ENCODE measurements at places on chromosomes 2 and 18.

- DNase-seq, result no peak
Observed at GRCh38 chr2:119795309-119796303, 35.9 kb downstream of the PTPN4 start.

GRCh38 chr2:238113611-238114010 is 13.5 kb downstream of the ESPNL start:
- no peak for DNase-seq

DNA sequence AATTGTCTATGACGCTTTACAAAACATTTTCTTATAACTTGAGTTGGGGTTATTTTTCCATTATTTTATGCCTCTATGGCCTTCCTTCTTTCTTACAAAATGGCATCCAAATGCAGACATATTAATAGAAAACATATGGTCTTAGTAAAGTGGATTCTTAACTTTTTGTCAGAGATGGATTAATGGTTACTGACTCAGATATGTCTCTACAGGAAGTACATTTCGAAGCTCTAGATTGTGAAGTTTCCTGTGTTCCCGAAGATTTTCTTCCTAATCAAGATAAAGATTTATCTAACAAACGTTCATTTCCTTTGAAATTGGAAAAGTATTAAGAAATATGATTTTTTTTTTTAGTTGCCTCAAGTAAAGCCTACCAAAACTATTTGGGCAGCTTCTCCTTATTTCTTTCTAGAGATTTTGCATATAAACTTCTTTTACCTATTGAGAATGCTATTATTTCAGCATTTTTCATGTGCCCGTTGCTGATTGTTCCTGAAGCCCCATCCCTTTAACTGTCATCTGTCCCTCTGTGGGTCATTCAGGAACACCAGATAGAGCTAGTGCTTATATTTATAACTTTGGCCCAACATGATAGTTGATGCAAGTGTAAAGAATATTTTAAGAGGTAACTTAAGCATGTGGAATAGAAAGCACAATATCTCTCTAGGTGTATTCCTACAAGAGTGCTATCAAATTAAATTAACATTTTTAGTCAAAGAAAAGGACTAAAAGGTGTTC is 498.0 kb downstream of the CCDC85A start:
- no peak for DNase-seq

GRCh38 chr2:177639262-177639914 is 246.8 kb downstream of the AGPS start:
- DNase-seq, result no peak

GRCh38 chr2:177460973-177461585 is 68.5 kb downstream of the AGPS start:
- no peak for DNase-seq

GRCh38 chr2:232999354-232999753 is 13.7 kb downstream of the NGEF start:
- DNase-seq, result no peak

GRCh38 chr18:51370996-51371395 is 173.5 kb upstream of the MEX3C start:
- DNase-seq, result no peak

GRCh38 chr2:124347209-124347608 is 322.1 kb downstream of the CNTNAP5 start:
- no peak for DNase-seq

- no peak for DNase-seq
Observed at GRCh38 chr2:210157526-210157925, 13.7 kb downstream of the KANSL1L start.

DNA sequence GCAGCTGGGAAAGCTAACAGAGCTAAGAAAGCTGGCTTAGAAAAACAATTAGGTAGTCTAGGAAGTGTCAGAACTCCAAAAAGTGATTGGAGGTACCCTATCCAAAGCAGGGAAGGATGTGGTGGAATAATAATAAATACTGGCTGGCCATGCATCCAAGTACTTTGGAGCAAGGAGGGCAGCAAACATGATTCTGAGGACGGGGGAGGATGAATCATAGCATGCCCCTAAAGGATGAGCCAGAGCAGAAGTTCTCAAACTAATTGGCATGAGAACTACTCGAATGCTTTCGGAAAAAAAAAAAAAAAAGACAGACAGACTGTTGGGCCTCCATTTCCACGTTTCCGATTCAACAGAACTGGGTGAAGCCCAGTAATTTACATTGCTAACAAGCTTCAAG is 2.4 kb downstream of the CWC22 start:
- no peak for DNase-seq

DNA sequence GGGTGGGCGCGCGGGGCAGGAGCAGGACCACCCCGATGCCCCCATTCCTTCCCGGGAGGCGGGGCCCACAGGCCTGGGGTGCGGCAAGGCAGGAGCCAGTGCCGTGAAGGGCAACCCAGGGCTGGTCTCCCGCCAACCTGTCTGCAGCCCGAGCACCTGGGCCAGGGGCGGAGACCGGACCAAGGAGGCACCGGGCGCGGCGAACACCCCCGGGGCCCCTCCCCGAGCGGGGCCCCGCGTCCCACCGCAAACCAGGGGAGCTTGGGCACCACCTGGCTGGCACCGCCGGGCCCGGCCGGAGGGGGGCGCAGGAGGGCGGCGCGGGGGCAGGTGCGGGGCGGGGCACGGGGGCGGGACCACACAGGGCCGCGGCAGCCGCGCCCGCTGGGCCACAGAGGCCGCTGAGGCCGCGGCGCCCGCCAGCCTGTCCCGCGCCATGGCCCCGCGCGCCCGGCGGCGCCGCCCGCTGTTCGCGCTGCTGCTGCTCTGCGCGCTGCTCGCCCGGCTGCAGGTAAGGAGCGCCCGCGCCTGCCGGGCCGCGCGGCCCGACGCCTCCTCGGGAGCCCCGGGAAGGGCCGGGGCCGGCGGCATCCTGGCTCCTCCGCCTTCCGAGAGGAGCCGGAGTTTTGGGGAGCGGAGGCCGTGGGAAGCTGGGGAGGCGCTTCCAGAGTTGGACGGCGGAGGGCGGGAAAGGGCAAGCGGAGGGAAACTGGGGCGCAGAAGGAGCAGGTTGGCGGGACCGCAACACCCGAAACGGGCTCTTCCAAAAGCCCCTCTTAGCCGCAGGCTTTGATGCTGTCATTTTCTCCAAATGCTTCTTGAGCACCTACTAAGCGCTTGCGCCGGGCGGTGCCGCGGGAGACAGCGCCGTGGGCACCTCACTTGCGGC is at the start of gene TNFRSF11A:
Gene TNFRSF11A (plus strand): TSS at position 394 of the 889 bp plus-strand sequence. CDS start 43 bp downstream, at position 437.
- DNase-seq, result peak; percentile 50

DNA sequence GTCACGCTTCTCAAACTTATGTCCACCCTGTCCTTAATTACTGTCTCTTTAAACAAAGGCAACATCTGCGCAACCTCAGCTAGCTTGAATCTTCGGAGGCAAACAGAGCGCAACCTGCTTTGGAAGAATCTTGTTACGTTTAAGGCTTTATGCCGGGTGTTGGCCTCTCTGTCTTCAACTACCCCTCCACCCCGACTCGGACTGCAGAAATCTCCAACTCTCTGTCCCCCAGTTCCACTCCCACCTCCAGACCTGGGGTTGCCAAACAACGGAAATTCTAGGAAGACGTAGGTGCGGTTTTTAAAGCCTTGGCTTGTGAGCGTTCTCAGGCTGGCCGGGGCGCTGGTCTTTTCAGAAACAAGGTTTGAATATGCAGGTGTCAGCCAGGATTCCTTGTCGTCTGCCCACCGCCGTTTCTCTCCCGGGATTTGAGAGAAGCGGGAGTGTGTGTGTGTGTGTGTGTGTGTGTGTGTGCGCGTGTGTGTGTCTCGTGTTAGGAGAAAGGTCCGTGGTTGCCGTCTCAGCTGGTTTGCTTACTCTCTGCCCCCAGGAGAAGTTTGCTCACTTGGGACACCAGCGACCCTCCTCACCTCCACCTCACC is 1.1 kb upstream of the ONECUT2 start:
- no peak for DNase-seq

DNA sequence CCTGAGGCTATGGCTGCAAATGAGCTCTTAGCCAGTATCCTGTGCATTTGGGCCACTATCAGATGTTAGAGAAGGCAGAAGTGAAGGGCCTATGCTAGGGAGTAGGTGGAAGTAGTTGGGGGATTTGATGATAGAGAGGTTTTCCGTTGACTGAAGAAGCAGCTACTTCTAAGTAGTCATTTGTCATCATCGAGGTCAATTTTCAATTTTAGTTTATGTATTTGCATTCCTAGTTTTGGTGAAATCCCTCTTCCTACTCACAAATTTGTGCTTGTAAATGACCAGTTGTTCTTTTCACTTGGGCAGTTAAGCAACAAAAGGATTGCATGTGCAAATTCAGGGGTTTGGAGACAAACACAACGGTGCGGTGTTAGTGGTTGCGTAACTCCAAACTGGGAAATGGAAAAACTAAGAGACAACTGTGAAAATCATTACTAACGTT is 48.5 kb upstream of the PELI1 start:
- no peak for DNase-seq

DNA sequence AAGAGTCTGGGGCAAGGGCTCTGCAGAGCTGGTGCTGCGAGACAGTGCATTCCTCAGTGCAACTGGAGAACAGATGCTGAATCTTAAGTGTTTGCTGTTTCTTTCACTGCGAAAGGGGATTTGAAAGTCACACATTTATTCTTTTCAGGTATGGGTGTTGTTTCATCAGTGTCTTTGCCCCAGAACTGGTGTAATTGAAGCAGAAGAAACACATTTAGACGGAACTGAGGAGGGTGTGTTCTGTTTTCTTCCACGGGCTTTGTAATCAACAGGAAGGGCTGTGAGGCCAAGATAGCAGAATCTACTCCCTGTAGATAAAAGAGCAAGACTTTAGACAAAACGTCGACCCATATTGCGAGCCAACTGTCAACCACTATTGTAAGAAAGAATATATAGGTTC is 151.9 kb downstream of the EPHA4 start:
- DNase-seq, result no peak

GRCh38 chr2:165070076-165070475 is 114.8 kb upstream of the SLC38A11 start:
- DNase-seq, result no peak

DNA sequence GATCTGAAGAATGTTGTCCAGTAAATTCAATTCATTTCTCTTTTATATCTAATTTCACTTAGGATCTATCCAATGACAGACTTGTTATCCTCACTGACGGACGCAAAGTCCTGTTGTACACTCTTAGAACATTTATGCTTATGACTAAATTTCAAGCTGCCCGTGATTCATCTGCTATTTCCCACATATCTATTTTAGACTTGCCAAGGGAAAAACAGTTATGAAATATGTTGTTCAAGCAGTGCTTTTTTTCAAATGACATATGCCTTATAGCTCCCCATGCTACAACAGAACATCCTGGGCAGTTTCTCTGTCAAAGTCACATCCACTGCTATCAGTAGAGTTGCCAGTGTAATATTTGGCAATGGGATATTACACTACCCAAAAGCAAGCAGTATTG is 94.2 kb upstream of the CBLN2 start:
- DNase-seq, result no peak

All from CD4-positive, alpha-beta T cell treated with Interleukin-1 beta for 1 hour (primary cell).